ENCODE measurements at places on chromosomes 4 and X.

DNA sequence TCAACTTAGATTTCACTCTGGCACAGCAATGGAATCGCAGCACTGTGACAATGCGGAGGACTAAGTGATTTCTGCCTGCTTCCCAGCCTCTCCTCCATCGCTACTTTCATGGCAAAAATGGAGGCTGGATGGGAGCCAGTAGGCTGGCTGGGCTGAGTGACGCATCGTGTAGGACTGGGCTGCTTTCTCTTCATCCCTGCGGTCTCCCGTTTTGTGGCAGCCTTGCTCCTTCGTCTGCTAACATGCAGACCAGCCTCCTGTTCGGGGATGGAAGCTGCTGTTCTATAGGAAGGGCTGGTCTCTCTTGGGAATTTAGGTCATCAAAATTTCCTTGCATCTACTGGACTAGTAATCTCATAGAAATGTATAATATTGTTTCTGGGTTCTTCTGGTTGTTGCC is 15.8 kb upstream of the RGS12 start:
- no peak for DNase-seq

DNA sequence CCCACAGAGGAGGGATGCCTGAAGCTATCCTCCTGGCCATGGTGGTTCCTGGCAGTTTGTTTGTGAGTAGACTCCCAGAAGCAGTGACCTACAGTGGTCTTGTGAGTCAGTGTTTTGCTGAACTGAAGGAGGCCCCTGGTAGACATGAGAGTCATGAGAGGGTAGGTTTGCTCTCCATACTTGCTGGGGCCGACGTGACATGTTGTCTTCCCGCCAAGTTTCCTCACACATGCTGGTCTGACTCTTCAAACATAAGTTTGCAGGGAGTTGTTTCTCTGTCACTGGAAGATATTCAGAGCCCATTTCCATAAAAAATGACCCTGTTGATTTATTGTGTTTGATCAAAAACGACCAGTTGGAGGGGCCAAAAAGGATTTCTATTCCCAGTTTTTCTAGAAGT is 131.1 kb upstream of the SCML1 start:
- DNase-seq: no peak

GRCh38 chrX:6505960-6506359 is 29.0 kb downstream of the VCX3A start:
- no peak for DNase-seq

GRCh38 chr4:8847331-8847730 is 24.3 kb downstream of the HMX1 start:
- DNase-seq: no peak

GRCh38 chr4:7429601-7430078 is 5.1 kb downstream of the PSAPL1 start:
- DNase-seq: no peak

DNA sequence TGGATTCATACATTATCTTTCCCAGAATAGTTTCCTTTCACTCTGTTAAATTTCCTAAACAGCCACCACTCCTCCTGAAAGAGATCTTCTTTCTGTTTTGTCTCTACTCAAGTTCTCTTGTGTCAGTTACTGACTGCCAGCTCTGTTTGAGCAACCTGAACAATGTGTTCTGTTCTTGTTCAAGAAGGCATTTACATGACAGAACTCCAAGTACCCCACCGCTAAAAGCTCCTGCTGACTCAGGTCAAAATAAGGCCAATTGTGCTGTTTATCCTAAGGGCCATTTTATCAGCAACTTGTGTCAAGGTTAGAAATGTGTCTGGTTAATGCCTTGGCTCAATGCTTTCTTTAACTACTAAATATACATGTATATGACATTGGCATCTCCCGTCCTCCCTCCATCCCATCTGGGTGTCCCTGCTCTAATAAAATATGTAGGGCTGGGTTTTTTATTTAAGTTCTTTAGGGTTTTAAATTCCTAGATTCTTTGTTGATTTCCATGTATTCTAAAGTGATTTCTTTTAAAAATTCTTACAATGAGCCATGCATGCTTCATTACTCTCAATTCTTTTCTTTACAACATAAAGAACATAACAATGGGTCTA is 144.3 kb upstream of the PAQR3 start:
- no peak for DNase-seq

DNA sequence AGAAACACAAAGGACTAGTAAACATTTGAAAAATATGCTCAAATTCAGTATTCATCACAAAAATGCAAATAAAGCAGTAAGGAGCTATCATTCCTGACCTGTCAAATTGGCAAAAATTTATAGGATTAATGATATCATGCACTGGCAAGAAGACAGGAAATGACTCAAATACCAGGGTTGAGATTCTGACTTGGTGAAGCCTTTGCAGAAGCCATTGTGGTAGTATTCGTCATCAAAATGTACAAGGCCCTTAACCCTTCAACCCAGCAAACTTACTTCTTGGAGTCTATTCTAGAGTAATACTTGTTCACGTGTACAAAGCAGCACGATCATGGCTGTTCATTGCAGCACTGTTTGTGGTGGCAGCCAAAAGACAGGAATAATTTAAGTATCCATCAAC is 132.4 kb downstream of the ENOX2 start:
- DNase-seq: no peak

All from stimulated activated CD8-positive, alpha-beta memory T cell treated with anti-CD3 and anti-CD28 coated beads, Interleukin-4, amount 100 ng/mL, for 1 hour (primary cell).